ENCODE measurements at places on chromosomes 7 and 10.

GRCh38 chr7:135260930-135261721 is 27.5 kb downstream of the STRA8 start:
- DNase-seq = no peak

DNA sequence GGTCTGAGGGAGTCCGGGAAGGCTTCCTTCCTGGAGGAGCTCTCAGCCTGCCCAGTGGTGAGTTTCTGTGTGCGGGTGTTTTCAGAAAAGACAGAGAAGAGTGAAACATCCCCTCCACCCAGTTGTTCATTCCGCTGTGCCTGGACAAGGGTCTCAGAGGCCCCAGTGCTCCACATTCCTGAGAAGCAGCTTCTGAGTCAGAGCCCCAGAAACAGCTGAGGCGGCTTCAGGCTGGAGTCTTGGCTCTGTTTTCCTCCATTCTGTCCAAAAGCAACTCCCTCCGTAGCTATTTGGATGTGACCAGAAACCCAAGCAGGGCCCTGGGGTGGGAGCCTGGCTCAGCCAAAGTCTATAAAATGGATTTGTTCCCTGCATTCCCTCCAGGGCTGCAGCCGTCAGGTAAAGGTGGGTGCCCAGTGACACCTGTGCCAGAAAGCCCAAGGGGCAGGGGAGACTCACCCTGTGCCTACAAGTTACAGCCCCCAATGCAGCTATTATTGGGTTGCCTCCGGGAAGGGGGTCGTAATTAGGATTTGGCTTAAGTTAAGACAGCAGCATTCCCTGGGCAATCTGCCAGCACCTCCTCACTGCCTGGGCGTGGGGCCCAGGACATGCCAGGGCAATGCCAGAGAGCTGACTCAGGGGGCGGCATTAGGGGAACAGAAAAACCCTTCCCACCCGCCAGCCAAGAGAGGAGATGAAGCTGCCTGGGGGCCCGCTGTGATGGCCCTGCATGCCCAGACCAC is 13.1 kb upstream of the CAMK2G start:
- no peak for DNase-seq

DNA sequence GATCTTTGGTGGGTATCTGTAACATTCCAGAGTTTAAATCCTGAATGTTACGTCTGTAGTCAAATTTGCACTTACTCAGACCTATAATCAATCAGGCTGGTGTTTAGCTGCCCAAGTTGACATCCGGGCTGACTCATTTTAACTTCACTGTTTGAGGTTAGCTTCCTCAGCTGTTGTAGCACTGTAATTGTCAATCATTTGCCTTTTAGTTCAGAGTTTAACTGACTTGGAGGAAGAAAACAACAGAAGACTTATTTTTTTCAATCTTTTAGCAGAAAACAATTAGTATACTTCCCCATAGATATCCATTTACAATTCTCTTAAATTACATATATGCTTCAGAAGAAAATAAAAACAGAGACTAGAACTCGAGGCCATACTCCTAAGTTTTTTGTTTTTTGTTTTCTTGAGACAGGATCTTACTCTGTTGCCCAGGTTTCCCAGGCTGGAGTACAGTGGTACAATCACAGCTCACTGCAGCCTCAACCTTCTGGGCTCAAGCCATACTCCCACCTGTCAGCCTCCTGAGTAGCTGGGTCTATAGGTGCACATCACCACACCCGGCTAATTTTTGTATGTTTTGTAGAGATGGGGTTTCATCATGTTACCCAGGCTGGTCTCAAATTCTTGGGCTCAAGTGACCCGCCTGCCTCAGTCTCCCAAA is 38.5 kb upstream of the LRRC17 start:
- peak; percentile 14 for DNase-seq

GRCh38 chr7:18194616-18195015 is 167.0 kb upstream of the PRPS1L1 start:
- no peak for DNase-seq

GRCh38 chr10:20006169-20006870 is 190.1 kb downstream of the PLXDC2 start:
- DNase-seq = no peak

GRCh38 chr7:70356085-70356786 is 758.0 kb downstream of the AUTS2 start:
- DNase-seq = no peak
